T-helper 2 cell treated with Interferon-gamma antibody and Interleukin-4, amounts not matched to agents 100 ng/mL and 5 ng/mL, for 36 hours (primary cell): ENCODE measurements at places on chromosomes 6 and 20. TPM values are rescaled to one million over a fixed set of nuclear protein-coding genes. Genes with fewer than 3 reads are reported as not detected.

Gene BCKDHB
- 14.9 and 17.1 TPM in 2 replicates for total RNA-seq

Gene IRAK1BP1
- 3.5 and 3.7 TPM in 2 replicates for total RNA-seq

Gene TRIM31
- not detected in 2 replicates for total RNA-seq

Gene COL20A1
- total RNA-seq: not detected in 2 replicates

Gene SIGLEC1
- total RNA-seq: not detected in 2 replicates

Gene CLIC5
- total RNA-seq: 2.6 and 3.6 TPM in 2 replicates

Gene TMEM244
- not detected in 2 replicates for total RNA-seq

Gene SLC22A2
- total RNA-seq: not detected in 2 replicates

Gene COL19A1
- total RNA-seq: 0.09 and 0.14 TPM in 2 replicates

Gene FAM217A
- total RNA-seq: not detected in 2 replicates

Gene NR2E1
- not detected in 2 replicates for total RNA-seq

Gene BTN2A1
- total RNA-seq: 25.5 and 27.4 TPM in 2 replicates

Gene GATA5
- total RNA-seq: not detected in 2 replicates

Gene TFAP2A
- total RNA-seq: 0.07 TPM in 1 of 2 replicates, not detected in the other

Gene SDHAF4
- 7.8 and 8.4 TPM in 2 replicates for total RNA-seq

Gene CST4
- total RNA-seq: not detected in 2 replicates

Gene PROKR2
- total RNA-seq: not detected in 2 replicates

Gene LINC00237
- total RNA-seq: not detected in 2 replicates

Gene C20orf141
- not detected in 2 replicates for total RNA-seq

Gene BPIFB4
- not detected in 2 replicates for total RNA-seq

Gene HCRTR2
- total RNA-seq: not detected in 2 replicates

Gene BPIFB1
- total RNA-seq: not detected in 2 replicates

Gene PRSS16
- total RNA-seq: 1.3 and 1.9 TPM in 2 replicates

Gene MUCL3
- not detected in 2 replicates for total RNA-seq

Gene SMPDL3A
- total RNA-seq: 0.30 and 0.34 TPM in 2 replicates

Gene LBP
- total RNA-seq: not detected in 2 replicates
